ENCODE measurements at places on chromosomes 2 and 18.

- peak; percentile 22 for DNase-seq
Observed at GRCh38 chr2:112869258-112869842, 32.8 kb upstream of the IL1B start.

DNA sequence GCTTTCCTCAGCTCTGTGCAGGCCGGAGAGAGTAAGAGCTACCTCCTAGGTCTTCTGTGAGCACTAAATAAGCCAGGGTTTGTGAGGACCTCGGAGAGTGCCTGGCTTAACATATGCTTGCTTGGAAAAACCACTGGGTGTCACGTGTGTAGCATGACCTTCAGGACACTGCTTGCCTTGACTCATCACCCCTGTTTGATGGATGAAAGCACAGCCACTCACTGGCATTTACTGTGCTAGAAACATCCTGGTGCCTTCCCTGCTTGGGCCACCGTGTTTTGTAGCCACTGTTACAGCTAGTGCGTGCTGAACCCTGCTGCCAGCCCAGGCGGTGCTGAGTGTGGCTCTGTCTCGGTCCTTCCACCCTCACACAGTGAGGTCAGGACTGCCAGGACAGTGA lies 34.8 kb upstream of the ITM2C start:
- DNase-seq: no peak

DNA sequence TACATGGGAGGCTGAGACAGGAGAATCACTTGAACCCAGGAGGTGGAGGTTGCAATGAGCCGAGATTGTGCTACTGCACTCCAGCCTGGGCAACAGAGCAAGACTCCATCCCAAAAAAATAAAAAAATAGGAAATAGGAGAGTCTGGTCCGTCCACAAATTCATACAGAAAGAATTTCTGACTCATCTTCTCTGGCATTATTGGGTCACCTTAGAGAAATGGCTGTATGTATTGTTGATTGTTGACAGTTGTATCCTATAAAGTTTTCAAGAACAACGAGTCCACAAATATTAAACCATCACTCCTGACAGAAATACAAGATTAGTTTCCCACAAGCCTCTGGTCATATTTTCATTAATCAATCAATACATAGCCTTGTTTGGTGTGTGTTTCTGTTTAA lies 20.4 kb downstream of the RBM43 start:
- no peak for DNase-seq

DNA sequence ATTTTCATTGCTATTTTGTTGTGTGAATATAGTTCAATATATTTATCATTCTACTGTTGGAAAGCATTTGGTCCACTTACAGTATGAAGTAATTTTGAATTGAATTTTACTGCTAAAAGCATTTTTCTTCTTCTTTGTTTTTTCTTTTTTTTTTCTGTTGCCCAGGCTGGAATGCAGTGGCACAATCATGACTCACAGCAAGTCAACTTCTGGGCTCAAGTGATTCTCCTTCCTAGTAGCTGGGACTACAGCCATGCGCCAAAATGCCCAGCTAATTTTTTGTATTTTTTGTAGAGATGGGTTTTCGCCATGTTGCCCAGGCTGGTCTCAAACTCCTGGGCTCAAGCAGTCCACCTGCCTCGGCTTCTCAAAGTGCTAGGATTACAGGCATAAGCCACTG lies 2.4 kb upstream of the ETAA1 start:
- DNase-seq: no peak

DNA sequence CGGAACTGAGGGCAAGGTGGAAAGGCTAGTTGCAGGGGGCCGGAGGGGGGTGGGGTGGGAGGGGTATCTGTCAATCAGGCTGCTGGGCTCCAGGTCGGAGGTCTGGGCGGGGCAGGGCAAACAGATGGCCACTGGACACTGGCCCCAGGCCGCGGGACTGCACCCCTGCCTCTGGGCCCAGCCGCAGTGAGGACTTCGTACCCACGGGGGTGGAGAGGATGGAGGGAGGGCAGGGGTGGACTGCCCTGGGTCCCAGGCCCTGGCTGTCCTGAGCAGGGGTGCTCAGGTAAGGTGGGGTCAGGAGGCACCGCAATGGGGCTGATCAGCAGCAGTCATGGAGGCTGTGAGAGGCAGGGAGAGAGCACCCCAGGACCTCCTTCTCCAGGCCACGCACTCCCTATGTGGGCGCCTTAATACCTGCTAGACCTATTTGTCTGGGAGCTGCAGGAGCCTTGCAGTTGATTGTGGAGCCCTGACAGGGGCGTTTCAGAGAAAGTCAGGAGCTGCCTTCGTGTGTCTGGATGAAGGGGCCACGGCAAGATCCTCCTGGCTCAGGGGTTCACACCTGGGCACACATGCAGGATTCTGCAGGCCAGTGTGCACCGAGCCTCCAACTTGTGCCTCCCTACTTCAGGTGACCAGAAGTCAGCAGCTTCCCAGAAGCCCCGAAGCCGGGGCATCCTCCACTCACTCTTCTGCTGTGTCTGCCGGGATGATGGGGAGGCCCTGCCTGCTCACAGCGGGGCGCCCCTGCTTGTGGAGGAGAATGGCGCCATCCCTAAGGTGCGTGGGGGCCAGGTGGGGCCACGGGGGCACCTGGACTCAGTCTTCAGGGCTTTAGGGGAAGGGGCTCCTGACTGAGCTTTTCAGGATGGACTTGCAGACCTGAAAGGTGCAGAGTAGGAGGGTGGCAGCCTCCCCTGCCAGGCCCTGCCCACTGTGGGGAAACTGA lies 1.5 kb downstream of the CTDSP1 start:
- DNase-seq: no peak

DNA sequence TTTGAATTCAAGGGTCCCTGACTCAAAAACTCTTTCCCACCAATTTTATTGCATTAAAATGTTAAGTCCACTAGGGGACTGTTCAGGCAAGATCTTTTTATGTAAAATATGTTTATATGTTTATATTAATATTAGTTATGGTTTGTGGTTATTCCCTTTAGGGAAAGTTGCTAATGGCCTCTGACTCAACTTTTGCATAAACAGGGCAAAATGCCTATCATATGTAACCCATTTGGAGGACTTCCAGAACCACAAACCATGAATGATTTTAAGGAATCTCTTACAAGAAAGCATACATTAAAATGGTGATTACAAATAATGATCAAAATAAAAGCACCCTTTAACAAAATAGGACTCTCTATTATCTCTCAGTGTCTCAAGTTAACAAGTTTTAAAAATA lies 1484.5 kb upstream of the ZEB2 start:
- no peak for DNase-seq

DNA sequence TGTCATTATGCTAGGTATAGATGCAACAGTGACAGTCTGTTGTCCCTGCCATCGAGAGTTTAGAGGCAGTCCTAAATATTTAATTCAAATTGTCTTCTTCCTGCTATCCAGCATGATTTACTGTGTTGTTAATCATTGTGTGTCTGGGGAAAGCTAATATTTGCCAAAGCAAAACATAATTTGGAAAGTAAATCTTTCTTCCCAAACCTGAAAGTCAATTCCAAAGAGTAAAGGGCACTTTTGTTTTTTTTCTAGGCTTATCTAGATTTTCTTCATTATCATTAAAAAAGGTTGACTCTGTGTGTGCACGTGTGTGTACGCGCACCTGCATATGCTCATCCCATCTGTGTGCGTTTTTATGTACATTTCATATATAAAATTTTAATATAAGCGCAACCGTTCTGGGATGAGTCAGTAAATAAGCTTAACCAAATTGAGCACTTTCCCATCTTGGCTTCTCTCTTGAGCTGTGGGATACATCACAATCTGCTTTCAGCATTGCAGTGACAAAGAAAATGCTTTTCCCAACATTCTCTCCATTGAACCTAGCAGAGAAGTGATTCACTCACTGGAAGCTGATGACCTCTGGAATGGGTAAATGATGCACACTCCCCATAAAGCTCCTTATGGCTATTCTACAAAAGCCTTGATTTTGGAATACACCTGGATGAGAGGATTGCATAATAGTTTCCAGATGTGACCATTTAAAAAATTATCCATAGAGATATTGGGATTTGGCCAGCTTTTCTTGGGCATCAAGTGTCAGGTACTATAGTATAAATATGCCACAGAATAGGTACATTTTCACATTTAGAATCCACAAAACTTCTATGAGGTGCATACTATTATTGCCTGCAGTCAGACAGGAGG lies 488.4 kb downstream of the ADCYAP1 start:
- DNase-seq: no peak

DNA sequence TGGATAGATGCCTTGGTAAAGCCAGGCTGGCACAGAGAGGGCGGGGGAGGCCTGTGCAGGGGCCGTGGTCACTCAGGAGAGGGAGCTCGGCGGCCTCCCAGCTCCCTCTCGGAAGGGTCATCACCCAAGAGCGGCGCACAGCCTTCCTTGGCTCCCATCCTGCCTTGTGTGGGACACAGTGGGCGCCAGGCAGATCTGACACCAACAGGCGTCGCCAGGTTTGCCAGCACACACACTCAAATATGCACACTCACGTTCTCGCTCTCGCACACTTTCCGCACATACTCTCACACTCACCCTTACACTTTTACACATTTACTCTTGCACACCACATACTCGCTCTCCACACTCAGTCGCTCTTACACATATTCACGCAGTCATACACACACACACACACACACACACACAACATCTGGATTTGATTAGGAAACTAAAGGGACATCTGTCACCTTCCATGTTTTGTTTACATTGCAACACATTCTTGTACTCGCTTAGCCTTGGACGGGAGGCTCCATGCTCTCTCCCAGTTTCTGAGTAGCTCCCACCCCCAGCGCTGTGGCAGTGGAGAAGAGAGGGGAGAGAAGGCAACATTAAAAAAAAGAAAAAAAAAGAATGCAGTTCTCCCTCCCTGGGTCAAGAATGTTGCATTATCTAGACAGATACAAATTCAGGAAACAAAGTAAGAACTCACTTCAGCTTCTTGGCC lies 10.5 kb downstream of the CHMP1B start:
- no peak for DNase-seq
